Liver (tissue), 10 donors: ENCODE measurements at places on chromosomes 3 and 15. TPM values are rescaled to one million over a fixed set of nuclear protein-coding genes. Genes with fewer than 3 reads are reported as not detected.

Gene BMF
- polyA plus RNA-seq: 1.4 TPM

Gene ADAMTS17
- 6.5 TPM for polyA plus RNA-seq

Gene UBAP1L
- polyA plus RNA-seq: 0.57 TPM

Gene OCA2
- polyA plus RNA-seq: 0.02 TPM

Gene NDN
- 4.1 TPM for polyA plus RNA-seq

Gene CIDEC
- 0.28 TPM for polyA plus RNA-seq

Gene IL16
- 1.9 TPM for polyA plus RNA-seq

Gene VWA5B2
- polyA plus RNA-seq: not detected

Gene TNK2
- 4.0 TPM for polyA plus RNA-seq

Gene ACAD9
- polyA plus RNA-seq: 25.3 TPM

Gene GHSR
- not detected for polyA plus RNA-seq

Gene FBXL2
- polyA plus RNA-seq: 0.60 TPM

Gene GOLGA8G
- polyA plus RNA-seq: not detected

Gene NR1I2
- polyA plus RNA-seq: 63.5 TPM

Gene ITGB5
- 16.9 TPM for polyA plus RNA-seq

Gene LSAMP
- 0.01 TPM for polyA plus RNA-seq

Gene PLAAT1
- 0.19 TPM for polyA plus RNA-seq

Gene SPRED1
- 1.2 TPM for polyA plus RNA-seq
